Activated CD4-positive, alpha-beta T cell treated with anti-CD3 and anti-CD28 coated beads, Interleukin-2, amount 50 U/mL, for 48 hours (primary cell): ENCODE measurements at places on chromosomes 2 and 18.

DNA sequence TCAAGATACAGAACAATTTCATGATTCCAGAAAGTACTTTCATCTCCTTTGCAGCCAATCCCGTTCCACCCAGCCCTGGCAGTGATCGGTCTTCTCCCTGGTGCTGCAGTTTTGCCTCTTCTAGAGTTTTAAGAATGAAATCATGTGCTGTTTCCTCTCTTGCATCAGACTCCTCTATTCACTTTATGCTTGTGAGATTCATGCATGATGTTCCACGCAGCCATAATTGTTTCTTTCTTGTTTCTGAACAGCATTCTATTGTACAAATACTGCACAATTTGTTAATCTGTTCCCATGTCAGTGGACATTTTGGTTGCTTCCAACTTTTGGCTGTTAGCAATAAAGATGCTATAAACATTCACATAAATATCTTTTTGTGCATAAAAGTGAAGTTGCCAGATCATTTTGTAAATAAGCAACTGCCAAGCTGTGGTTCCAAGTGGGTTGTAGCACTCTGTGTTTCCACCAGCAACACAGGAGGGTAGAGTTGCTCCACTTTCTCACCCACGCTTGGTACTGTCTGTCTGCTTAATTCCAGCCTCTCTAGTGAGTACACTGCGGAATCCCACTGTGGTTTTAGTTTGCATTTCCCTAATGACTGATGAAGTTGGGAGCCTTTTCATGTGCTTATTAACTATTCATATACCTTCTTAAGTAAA lies 104.5 kb downstream of the TWIST2 start:
- no peak for DNase-seq

- no peak for DNase-seq
These were observed 116.0 kb downstream of the LTBP1 start for GRCh38 chr2:33062665-33063250.

DNA sequence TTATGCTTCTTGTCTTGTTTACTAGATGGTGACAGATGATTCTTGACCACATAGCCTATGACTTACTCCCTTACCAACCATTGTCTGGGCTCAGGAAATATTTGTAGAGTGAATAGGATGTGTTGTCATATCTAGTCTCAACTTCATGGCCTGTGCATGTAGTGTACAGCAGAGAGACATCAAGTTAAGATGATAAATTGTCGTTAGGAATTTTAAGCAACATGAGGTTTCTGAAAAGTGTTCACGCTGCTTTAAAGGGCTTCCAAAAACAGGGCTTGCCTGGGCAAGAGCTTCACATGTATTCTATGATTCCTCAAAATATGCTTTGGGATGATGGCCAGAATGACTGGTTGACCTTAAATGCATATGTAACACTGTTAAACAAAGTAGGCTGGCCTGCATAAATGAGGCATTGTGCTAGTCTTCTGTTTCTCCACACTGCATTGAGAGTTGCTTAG lies 424.0 kb downstream of the RND3 start:
- DNase-seq, result no peak

DNA sequence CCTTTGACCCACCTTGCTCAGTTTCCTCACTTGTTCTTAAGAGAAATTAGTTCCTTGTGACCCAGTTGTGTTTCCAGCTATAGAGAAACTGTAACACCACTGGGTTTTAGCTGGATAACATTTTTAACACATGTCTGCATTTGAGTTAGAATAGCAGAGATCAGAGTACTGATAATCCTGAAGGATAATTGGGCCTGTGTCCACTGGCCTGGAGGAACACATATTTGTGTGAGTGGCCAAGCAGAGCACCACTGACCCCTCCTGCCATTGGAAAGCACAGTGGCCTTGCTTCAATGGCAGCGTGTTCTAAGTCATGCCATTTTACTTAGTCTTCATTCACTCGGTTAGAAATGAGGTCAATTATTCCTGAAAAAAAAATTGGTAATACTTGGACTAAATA lies 42.6 kb downstream of the PKP4 start:
- DNase-seq, result no peak

DNA sequence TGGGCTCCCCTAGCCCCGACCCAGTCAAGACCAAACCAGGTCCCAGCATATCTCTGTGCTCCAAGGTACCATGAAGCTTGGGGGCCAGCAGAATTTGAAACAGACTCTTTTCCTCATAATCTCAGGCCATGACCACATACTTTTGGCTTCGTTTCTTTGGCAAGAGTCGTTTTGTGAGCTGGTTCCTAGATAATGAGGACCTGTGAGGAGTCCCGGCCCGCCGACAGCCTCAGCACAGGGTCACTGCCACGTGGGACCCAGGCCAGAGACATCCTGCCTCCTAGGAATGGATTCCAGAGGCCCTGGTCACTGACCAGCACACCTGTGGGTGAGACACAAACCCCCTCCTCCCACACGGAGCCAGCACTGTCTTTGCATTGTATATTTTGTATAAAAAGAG lies 73.5 kb downstream of the VAPA start:
- no peak for DNase-seq
